ENCODE measurements at places on chromosomes 2 and 18.

DNA sequence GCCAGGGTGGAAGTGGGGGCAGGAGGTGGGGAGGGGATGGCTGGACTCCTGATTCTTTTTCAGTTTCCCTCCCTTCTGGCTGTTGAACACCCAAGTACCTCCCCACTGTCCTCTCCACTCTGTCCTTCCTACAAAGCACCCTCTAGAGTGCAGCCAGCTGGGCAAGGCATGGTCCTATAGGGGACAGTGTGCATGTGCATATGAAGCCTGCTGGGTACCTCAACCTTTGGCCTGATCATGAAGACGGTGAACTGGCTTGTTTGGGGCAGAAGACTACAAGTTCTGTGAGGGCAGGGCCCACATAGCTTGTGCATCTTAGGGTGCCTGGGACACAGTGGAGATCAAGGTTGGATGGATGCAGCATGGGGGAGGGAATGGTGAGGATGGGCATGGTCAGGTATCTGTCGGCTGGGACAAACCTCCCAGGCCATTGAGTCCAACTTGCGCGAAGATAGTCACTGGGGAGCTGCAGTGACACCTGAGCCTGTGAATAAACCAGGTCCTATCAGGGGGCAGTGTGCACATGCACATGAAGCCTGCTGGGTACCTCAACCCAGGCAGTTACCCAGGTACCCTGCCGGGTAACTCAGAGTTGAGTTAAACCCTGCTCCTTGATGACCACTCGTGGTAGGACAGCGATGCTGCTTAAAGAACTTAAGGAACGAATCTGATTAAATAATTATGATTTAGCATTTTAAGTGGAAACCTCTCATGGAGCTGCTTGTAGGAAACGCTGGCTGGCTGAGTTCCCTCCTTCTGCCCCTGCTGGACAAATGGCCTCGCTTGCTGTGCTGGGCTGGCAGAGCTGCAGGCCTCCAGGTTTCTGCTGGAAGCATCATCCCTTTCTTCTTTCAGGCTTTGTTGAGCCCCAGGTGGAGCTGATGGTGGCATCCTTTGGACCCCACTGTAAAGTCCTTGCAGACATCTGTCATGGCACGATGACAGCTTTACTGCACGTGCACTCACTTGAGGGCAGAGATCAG lies 84.0 kb downstream of the POLR1A start:
- DNase-seq, result no peak

GRCh38 chr18:12295389-12296086 lies 12.5 kb upstream of the TUBB6 start:
- DNase-seq, result no peak

GRCh38 chr2:54597153-54597848 lies 126.2 kb upstream of the EML6 start:
- no peak for DNase-seq

DNA sequence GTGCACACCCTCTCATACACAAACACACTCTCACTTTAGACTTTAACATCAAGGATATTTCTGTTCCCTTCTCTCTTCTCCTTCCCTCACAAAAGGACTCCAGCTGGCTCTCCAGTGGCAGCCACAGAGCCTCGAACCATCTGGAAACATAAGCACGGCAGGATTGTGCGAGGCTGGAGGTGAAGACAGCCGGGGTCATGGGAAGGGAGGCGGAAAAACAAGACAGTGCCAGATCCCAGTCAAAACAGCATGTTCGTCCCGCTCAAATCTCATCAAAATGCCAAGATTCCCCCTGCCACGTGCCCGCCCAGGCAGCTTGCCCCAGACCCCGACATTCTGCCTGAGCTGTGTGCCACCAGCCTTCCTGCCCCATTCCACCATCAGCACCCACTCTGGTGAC lies 180.3 kb downstream of the ZBTB7C start:
- no peak for DNase-seq

- DNase-seq, result no peak
Measured at GRCh38 chr2:38438883-38439612, 62.0 kb upstream of the ATL2 start.

DNA sequence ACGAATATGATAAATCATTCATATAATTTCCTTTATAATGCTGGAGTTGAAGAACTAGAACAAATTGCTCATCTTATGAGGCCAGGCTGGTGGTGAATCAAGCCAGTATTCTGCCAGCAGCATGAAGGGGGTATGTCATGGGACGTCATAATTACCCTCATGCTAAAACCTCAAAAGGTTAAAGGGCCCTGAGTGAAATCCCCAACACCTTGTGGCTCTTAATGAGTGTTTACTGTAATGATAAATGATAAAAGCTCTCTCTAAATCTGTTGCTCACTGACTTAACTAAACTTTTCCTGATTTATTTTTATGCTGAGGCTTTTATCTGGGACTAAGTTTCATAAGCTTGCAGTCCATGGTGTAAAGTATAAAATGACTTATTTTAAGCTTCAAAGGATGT lies 18.3 kb upstream of the NEDD4L start:
- no peak for DNase-seq

DNA sequence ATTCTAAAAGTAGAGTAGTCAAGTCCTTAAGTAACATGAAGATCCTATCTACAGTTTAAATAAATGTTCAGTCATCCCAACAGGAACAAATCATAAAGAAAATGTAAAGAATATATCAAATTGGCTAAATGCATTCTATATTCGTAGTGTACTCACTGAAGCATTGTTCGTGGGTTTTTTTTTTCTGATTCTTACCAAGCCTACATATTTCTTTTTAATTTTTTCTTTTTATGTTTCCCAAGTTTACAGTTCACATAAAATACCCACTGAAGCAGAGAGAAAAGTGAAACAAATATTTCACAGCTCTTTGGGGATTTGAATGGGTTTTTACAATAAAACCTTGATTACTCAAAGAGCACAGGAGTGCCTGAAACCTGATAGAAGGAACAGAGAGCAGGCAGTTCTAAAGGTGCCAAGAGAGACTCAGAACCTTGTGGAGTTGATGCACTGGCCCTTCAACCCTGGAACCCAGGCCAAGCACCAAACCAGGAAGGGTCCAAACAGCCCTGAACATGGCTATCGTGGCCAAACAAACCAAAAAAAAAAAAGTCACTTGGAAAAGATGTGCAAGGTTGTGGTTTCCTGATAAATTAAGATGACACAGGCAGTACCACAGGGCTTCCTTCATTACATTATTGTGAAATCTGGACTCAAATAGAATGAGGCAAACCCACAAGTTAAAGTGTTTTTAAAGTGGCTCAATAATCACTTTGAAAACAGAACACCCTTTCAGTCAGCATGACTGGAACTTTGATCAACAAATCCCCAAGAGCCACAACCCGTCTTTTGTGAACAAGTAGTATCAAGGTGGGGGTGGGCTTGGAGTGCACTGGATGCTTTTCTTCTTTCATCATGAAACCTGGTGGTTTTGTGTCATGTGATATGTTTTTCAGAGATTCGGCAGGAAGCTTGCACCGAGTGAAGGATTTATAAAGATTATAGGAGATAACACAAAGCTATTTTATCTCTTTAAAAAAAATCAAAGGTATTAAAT lies 245.0 kb upstream of the FN1 start:
- DNase-seq, result no peak

- DNase-seq, result no peak
Measured at GRCh38 chr2:70420143-70420542, 118.3 kb upstream of the FAM136A start.

- DNase-seq, result no peak
Measured at GRCh38 chr2:239769554-239770245, 255.4 kb downstream of the NDUFA10 start.

Measured in caudate nucleus (tissue), 63 donors.